ENCODE measurements at places on chromosomes 4 and X. TPM values are rescaled to one million over a fixed set of nuclear protein-coding genes. Genes with fewer than 3 reads are reported as not detected.

- no peaks in the 10 kb centered on the region for H3K4me1 ChIP-seq
- no peak overlapping the region for H3K27ac ChIP-seq
- no peaks in the 10 kb centered on the region for H3K36me3 ChIP-seq
These were observed 99.0 kb downstream of the ASB9 start for GRCh38 chrX:15170927-15171326.

DNA sequence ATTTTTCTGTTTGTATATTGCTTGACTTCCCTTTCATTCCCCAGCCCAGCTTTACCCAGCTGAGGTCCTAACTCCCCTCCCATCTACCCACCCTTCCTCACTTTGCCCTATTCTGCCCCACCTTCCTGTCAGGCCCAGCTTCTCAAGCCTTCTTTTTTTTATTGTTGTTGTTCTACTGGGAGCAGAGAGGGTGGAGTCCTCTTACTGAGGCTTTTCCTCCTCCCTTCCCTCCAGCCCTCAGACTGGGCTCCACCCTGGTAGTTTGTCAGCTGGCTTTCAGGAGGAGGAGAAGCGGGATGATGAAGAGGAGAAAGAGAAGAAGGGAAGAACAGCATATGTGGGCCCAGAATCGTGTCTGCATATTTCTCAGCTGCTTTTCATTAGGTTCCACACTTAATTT lies 3.2 kb upstream of the KLF8 start:
- H3K4me3 ChIP-seq = no peak overlapping the region
- H3K27me3 ChIP-seq = no peaks in the 10 kb centered on the region
- no peak overlapping the region for H3K27ac ChIP-seq
- DNase-seq = peak; percentile 33

DNA sequence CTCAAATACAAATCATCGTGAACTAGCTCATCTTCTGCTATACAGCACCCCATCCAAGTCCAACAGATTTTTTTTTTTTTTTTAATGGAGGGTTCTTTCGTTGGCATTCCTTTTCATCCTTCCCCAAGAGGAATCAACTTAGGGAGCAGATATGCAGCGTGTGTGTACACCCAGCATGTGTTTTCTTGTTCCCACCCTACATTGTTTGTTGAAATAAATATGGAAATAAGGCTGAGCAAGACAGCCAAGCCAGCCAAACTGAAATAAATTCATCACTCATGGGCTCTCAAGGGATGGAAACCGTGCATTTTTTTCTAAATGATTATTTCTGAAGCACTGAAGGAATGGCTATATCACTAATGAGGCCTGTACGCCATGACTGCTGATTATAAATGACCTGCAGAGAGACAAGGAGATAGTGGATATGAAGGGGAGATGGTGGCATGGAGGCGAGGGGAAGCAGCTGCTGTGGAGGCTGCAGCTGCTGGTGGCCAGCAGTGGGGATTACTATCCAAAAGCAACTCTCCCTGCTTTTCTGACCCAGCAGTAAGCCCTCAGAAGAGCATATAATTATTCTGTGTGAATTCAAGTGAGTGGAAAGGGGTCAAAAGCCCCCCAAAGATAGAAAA lies 173.9 kb downstream of the MGST2 start:
- no peaks in the 10 kb centered on the region for H3K27me3 ChIP-seq
- DNase-seq = no peak
- no peak overlapping the region for H3K27ac ChIP-seq
- H3K4me3 ChIP-seq = no peak overlapping the region
- H3K36me3 ChIP-seq = no peaks in the 10 kb centered on the region
- H3K4me1 ChIP-seq = peaks cover 10% of the 10 kb centered on the region

DNA sequence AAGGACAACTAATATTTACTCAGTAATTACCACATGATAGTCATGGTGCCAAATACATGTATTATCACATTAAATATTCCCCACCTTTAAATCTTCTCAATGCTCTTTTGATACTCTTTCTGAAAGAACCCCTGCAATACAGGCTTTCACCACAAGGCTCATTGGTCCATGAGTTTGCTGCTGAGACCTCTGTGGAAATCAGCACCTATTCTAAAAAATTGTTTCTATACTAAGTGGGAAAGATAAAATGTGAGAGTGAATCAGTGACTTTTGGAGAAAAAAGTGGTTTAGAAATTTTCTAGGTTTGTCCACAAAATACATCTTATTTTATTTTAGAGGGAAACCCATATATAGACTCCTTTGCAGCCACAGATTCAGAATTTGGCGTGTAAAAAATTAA lies 257.3 kb downstream of the ZIC3 start:
- DNase-seq = no peak
- H3K27ac ChIP-seq = no peak overlapping the region
- no peaks in the 10 kb centered on the region for H3K4me1 ChIP-seq

DNA sequence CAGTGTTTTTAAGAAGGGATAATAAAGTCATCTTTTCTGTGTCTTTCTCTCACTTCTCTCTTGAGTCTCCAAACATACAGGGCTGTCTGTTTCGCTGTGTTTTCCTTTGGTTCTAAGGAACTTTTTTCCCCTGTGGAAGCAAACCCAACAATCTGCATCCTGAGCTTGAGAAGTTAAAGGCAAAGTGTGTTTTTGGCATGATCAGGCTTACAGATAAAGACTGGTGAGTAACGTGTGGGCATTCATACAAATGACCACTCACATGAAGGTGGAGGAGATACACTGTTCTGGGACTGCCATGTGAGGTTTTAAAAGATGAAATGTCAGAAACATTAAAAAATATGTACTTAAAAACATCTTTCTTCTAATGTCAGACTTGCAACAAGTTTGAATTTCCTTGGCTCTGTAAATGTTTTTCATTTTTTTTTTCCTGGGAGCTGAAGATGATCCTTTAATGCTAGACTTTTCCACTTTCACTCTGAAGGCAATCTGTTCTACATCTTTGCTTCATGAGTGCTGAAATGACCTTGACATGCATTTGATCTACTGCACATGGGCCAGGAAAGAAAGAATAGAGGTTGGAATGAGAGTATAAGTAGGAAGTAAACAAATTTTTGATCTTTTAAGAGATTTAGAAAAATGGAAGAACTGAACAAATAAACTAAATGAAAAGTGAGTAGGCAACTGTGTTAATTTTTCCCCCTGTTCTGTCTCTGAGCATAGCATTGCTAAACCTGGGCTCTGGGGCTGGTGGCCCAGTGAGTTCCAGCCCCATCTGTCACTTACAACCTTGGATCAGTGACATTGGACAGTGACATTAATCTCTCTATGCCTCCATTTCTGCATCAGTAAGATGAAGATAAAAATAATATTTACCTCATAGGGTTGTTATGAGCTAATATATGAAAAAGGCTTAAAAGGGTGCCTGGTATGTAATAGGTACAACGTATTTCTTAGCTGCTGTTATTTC lies 151.1 kb upstream of the TBC1D9 start:
- H3K4me1 ChIP-seq = no peaks in the 10 kb centered on the region
- H3K4me3 ChIP-seq = no peak overlapping the region
- no peaks in the 10 kb centered on the region for H3K27me3 ChIP-seq
- no peaks in the 10 kb centered on the region for H3K36me3 ChIP-seq

GRCh38 chr4:38166082-38166481 lies 205.9 kb downstream of the PTTG2 start:
- no peak for DNase-seq
- H3K27me3 ChIP-seq = no peaks in the 10 kb centered on the region
- no peaks in the 10 kb centered on the region for H3K4me1 ChIP-seq
- peaks cover 5% of the 10 kb centered on the region for H3K36me3 ChIP-seq

- no peak for DNase-seq
- peaks cover 9% of the 10 kb centered on the region for H3K36me3 ChIP-seq
- H3K27me3 ChIP-seq = no peaks in the 10 kb centered on the region
- no peak overlapping the region for H3K27ac ChIP-seq
- no peak overlapping the region for H3K4me3 ChIP-seq
These were observed 7.8 kb downstream of the ZCCHC4 start for GRCh38 chr4:25320336-25320735.

GRCh38 chr4:121594796-121595526 lies 101.8 kb downstream of the ANXA5 start:
- peaks cover 2% of the 10 kb centered on the region for H3K4me1 ChIP-seq
- DNase-seq = no peak
- H3K27me3 ChIP-seq = no peaks in the 10 kb centered on the region
- no peak overlapping the region for H3K27ac ChIP-seq
- H3K4me3 ChIP-seq = no peak overlapping the region
- no peaks in the 10 kb centered on the region for H3K36me3 ChIP-seq

- DNase-seq = no peak
- peaks cover 2% of the 10 kb centered on the region for H3K4me1 ChIP-seq
- no peak overlapping the region for H3K4me3 ChIP-seq
- H3K27me3 ChIP-seq = no peaks in the 10 kb centered on the region
- H3K27ac ChIP-seq = no peak overlapping the region
These were observed 163.6 kb upstream of the FAT1 start for GRCh38 chr4:186887291-186887700.

DNA sequence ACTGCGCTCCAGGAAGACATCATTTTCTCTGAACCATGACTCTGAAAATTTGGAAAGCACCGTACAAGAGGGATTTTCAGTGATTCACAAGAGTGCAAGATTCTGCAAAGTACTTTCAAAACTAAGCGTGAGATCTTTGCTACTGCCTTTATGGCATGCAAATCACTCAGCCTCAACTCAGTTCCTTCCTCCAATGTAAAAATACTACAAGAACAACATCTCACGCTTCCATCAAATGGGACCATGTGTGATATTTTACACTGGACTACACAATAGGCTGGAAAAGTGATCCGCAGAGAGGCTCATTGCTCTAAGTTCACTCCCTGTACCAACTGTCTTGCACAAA lies 674 bp upstream of the IL15 start:
- no peaks in the 10 kb centered on the region for H3K4me1 ChIP-seq
- H3K27me3 ChIP-seq = no peaks in the 10 kb centered on the region
- peak overlapping the region; percentile 78 for H3K4me3 ChIP-seq
- DNase-seq = no peak
- no peaks in the 10 kb centered on the region for H3K36me3 ChIP-seq

GRCh38 chr4:52574036-52574435 lies 85.1 kb downstream of the USP46 start:
- DNase-seq = no peak
- H3K4me1 ChIP-seq = 0 out of 2 replicates have a peak, but pooled peaks cover 2% of the 10 kb centered on the region
- H3K27ac ChIP-seq = no peak overlapping the region
- H3K4me3 ChIP-seq = no peak overlapping the region
- H3K27me3 ChIP-seq = no peaks in the 10 kb centered on the region

DNA sequence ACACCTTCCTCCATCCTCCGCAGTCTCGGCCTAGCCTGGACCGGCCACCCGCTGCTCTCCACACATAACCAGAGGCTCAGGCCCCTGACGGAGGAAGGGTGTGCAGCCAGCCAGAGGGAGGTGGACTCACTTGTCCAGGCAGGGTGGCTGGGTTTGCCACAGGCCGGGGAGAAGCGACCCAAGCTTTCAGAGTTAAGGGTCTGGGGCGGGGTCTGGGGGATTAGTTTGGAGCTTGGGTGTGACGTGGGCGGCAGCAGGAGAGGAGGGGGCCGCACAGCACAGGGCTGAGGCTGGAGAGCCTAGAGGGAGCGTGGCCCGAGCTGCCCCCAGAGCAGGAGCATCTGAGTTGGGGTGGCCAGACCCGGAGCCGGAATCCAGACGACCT lies 22.4 kb upstream of the CPLX1 start:
- H3K4me3 ChIP-seq = no peak overlapping the region
- H3K27ac ChIP-seq = no peak overlapping the region
- peaks cover 4% of the 10 kb centered on the region for H3K36me3 ChIP-seq

DNA sequence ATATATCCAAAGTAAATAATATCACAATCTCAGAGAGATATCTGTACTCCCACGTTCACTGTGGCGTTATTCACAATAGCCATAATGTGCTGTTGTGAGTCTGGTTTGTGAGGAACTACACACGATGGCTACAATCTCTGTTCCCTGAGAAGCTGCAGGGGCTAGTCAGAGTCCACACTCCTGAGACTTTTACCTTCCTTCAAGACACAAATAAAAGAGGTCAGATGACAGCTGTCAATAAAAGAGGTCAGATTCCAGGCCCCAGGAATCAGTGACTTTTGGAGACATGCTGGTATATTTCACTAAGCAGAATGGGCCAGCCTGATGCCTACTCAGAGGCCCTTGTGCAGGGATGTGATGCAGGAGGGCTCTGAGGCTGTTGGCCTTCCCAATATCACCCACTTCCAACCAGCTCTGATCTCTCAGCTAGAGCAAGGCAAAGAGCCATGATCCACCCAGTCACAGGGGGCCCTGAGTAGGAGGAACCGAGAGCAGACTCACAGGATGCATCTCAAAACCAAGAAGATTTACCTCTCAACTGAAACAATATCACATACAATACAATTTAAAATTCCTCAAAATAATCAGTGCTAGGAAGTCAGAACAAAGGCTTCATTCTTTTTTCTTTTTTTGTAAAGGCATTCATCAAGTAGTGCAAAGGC lies 13.8 kb downstream of the FRYL start:
- H3K27me3 ChIP-seq = no peaks in the 10 kb centered on the region
- H3K36me3 ChIP-seq = no peaks in the 10 kb centered on the region
- DNase-seq = no peak
- H3K4me1 ChIP-seq = no peaks in the 10 kb centered on the region
- no peak overlapping the region for H3K4me3 ChIP-seq

The ZMAT1 gene
- 2.1 TPM for total RNA-seq

The GPM6B gene
- 73.9 TPM for total RNA-seq

The PPID gene
- 53.5 TPM for total RNA-seq

The AP1S2 gene
- 362 TPM for total RNA-seq

The LRP2BP gene
- total RNA-seq = 0.20 TPM

The SMIM14 gene
- 21.3 TPM for total RNA-seq

The MTNR1A gene
- total RNA-seq = 0.97 TPM

Data from H9 (cell line).